ENCODE measurements at places on chromosomes 5 and 9. TPM values are rescaled to one million over a fixed set of nuclear protein-coding genes. Genes with fewer than 3 reads are reported as not detected.

Gene RASGEF1C
- total RNA-seq: not detected

Gene AJM1
- 0.65 TPM for total RNA-seq

Gene CDH10
- not detected for total RNA-seq

Gene OR1J2
- 0.32 TPM for total RNA-seq

Gene CMYA5
- 6.1 TPM for total RNA-seq

Gene TPD52L3
- not detected for total RNA-seq

Gene GFI1B
- total RNA-seq: not detected

Gene ANKRD31
- total RNA-seq: 0.65 TPM

Gene ADAMTS12
- total RNA-seq: 5.9 TPM

Gene KIF24
- total RNA-seq: 2.1 TPM

Gene TMC1
- 0.39 TPM for total RNA-seq

Gene SPATA31C2
- not detected for total RNA-seq
